ENCODE measurements at places on chromosomes 3 and 15. TPM values are rescaled to one million over a fixed set of nuclear protein-coding genes. Genes with fewer than 3 reads are reported as not detected.
A peak's percentile ranks its signal among the peaks of the same experiment; 100 is the strongest.

DNA sequence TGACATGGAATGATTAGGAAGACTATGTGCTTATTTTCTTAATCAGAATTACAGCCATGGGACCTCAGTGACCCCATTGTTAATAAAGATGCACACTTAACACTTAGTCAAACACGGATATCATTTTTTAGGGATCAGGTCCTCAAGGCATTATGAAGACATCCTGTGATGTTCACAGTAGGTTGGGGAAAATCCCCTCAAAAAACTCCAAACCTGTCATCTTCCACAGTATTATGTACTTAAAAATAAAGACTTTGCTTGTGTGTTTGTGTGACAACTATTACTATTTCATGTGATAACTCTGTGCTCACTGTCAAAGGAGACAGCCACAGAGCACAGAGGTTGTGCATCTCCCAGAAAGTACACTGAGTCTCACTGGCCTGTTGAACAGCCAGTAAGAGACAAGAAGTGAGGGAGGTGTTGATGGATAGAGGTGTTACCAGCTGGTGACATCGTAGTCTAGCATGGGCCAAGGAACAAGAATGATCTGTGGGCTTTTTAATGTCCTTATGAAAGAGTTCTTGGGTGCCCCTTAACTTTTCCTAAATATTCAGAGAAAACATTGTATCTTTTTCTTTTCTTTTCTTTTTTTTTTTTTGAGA is 18.0 kb downstream of the CHST2 start:
- no peaks in the 10 kb centered on the region for H3K4me1 ChIP-seq
- no peak overlapping the region for H3K27ac ChIP-seq
- DNase-seq = no peak
- no peaks in the 10 kb centered on the region for H3K36me3 ChIP-seq
- H3K27me3 ChIP-seq = no peaks in the 10 kb centered on the region
- H3K4me3 ChIP-seq = no peak overlapping the region

- peaks cover 43% of the 10 kb centered on the region for H3K4me1 ChIP-seq
- no peak overlapping the region for H3K27ac ChIP-seq
- H3K36me3 ChIP-seq = peaks cover 5% of the 10 kb centered on the region
- DNase-seq = no peak
- no peaks in the 10 kb centered on the region for H3K27me3 ChIP-seq
Observed at GRCh38 chr3:127802606-127803005, 19.7 kb downstream of the MGLL start.

DNA sequence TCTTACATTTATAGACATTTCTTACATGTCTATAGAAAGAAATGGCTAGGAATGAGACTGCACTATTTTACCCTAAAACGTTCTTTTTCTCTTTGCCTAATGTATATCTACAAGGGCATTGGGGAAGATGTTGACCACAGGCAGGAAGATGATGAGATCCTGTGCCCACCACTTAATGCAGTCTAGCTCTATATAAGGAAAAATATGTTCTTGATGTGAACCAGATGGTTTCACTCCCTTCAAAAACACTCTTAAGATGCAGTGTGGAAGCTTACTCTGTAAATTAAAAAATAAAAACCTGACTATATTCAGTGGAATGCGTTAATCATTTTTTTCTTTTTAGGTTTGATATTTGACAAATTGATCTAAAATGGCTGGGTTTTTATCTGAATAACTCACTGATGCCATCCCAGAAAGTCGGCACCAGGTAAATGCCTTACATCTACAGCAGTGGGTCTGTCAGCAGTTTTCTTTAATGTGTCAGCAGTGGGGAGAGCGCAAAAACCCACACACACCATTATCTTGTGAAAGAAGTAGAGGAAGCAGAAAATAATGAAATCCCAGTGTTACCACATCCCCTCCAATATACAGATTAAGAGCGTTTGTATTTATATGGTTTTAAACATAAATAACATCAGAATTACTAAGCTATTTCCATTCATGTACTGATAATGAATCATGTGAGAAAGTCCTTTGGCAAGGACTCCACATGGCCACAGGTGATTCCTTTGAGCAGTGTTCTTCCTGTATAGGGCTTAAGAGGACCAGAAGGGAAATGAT is 10.1 kb downstream of the AGTR1 start:
- H3K36me3 ChIP-seq = no peaks in the 10 kb centered on the region
- no peak overlapping the region for H3K27ac ChIP-seq
- H3K4me3 ChIP-seq = no peak overlapping the region
- H3K27me3 ChIP-seq = no peaks in the 10 kb centered on the region

GRCh38 chr15:60935130-60935529 is 294.0 kb downstream of the RORA start:
- no peak overlapping the region for H3K27ac ChIP-seq
- H3K4me3 ChIP-seq = no peak overlapping the region
- peaks cover 18% of the 10 kb centered on the region for H3K27me3 ChIP-seq
- peaks cover 9% of the 10 kb centered on the region for H3K4me1 ChIP-seq

GRCh38 chr3:73115806-73116205 is 54.3 kb downstream of the EBLN2 start:
- H3K4me3 ChIP-seq = no peak overlapping the region
- no peaks in the 10 kb centered on the region for H3K4me1 ChIP-seq
- no peaks in the 10 kb centered on the region for H3K36me3 ChIP-seq
- no peak overlapping the region for H3K27ac ChIP-seq
- DNase-seq = no peak

- no peak overlapping the region for H3K4me3 ChIP-seq
- DNase-seq = peak; percentile 74
- H3K27ac ChIP-seq = no peak overlapping the region
- no peaks in the 10 kb centered on the region for H3K4me1 ChIP-seq
Observed at GRCh38 chr15:55846116-55846707, 103.3 kb upstream of the PRTG start.

DNA sequence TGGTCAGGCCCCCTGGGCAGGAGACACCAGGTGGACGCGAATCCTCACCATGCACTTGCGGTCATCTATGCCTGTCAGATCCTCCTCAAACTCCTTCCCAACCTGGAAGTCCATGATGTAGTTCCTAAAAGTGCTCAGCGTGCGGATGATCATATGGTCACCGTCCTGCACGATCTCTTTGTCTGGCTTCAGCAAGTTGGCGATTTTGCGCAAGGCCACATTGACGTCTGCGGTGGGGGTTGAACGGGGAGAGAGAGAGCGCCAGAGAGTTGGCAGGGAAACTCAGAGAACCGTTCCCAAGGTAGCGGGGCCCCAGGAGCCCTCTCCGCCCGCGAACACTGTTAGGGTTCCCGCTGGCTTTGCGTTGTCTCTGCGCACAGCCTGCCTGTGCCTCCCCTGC is 809 bp downstream of the RBP1 start:
- DNase-seq = no peak
- no peaks in the 10 kb centered on the region for H3K36me3 ChIP-seq
- peaks cover 42% of the 10 kb centered on the region for H3K27me3 ChIP-seq
- peaks cover 26% of the 10 kb centered on the region for H3K4me1 ChIP-seq

GRCh38 chr3:72487078-72487765 is 361.0 kb downstream of the SHQ1 start:
- no peak overlapping the region for H3K4me3 ChIP-seq
- DNase-seq = no peak
- peaks cover 22% of the 10 kb centered on the region for H3K4me1 ChIP-seq

- DNase-seq = no peak
- peak overlapping the region; percentile 16 for H3K27ac ChIP-seq
Observed at GRCh38 chr15:84922530-84922929, 38.1 kb downstream of the SLC28A1 start.

GRCh38 chr3:59558906-59559720 is 509.3 kb upstream of the CFAP20DC start:
- H3K36me3 ChIP-seq = peaks cover 3% of the 10 kb centered on the region
- no peak overlapping the region for H3K4me3 ChIP-seq
- peaks cover 7% of the 10 kb centered on the region for H3K4me1 ChIP-seq
- H3K27me3 ChIP-seq = no peaks in the 10 kb centered on the region
- no peak for DNase-seq
- no peak overlapping the region for H3K27ac ChIP-seq

GRCh38 chr3:74282202-74282601 is 332.3 kb downstream of the CNTN3 start:
- no peak for DNase-seq
- no peaks in the 10 kb centered on the region for H3K4me1 ChIP-seq
- H3K4me3 ChIP-seq = no peak overlapping the region
- H3K27me3 ChIP-seq = no peaks in the 10 kb centered on the region
- no peaks in the 10 kb centered on the region for H3K36me3 ChIP-seq
- no peak overlapping the region for H3K27ac ChIP-seq

DNA sequence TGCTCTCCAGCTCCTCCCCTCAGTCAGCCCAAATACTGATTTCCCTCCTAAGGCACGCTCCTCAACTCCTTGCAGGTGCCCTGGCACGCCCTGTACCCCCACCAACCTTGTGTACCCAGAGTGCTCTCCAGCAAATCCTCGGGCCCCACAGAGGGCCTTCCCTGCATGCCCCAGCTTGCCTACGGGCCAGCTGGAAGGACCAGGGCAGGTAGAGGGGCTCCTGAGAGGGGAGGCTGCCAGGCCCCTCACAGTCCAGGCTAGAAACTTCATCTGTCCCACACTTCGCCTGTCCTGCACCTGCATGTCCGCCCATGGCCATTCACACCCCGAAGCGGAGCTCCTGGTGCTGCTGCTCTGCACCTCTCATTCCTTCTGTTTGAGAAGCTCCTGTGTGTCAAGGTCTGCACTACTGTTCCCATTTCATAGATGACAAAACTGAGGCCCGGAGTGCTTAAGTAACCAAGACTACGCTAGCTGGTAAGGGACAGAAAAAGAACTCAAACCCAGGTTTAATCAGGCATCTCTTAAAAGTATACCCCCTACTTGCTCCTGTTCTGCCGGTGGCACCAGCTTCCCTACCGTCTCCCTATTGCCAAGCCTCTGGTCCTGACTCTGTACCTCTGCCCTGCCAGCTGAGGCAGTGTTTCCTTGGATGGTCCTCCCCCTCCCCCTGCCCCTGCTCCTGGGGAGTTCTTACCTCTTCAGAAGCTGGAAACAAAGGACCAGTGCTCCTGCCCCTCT is 35.6 kb downstream of the ZXDC start:
- H3K27me3 ChIP-seq = no peaks in the 10 kb centered on the region
- no peaks in the 10 kb centered on the region for H3K4me1 ChIP-seq
- peaks cover 5% of the 10 kb centered on the region for H3K36me3 ChIP-seq
- H3K4me3 ChIP-seq = no peak overlapping the region
- no peak overlapping the region for H3K27ac ChIP-seq
- DNase-seq = no peak

GRCh38 chr3:52073490-52073889 is 17.1 kb upstream of the DUSP7 start:
- no peaks in the 10 kb centered on the region for H3K27me3 ChIP-seq
- DNase-seq = no peak

DNA sequence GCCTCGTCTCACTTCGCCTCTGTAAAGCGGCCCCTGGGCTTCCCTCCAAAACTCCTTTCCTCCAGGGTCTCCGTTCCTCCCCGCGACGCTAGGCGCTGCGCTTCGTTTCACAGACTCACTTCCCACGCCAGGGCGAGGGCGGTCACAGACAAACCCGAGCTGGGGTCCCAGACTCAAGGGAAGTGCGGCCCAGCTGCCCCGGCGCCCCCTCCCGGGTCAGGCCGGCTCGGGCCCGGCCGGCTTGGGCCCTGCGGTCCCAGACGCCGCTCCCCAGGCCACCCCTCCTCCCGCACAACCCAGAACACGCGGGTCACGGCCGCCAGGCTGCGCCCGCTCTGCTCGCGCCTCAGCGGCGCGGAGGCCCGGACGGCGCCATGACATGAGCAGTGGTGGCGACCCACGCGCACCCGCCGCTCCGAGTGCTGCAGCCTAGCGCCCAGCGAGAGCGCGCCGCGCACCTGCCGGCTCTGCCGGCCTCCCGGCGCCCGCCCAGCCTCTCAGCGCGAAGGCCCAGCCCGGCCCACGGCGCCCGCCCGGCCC is 547 bp downstream of the NUP210 start:
- peak overlapping the region; percentile 91 for H3K4me3 ChIP-seq
- peak overlapping the region; percentile 90 for H3K27ac ChIP-seq
- H3K27me3 ChIP-seq = no peaks in the 10 kb centered on the region
- peaks cover 68% of the 10 kb centered on the region for H3K4me1 ChIP-seq
- peak; percentile 63 for DNase-seq

GRCh38 chr3:196642434-196642833 is 2.9 kb downstream of the NRROS start:
- H3K4me3 ChIP-seq = peak overlapping the region; percentile 87
- H3K4me1 ChIP-seq = peaks cover 86% of the 10 kb centered on the region
- H3K27me3 ChIP-seq = no peaks in the 10 kb centered on the region

The ACTRT3 gene
- 0.65 TPM for total RNA-seq

The AGTR1 gene
- not detected for total RNA-seq

The LSAMP gene
- not detected for total RNA-seq

The B3GALNT1 gene
- 14.7 TPM for total RNA-seq

Measured in activated CD8-positive, alpha-beta T cell treated with anti-CD3 and anti-CD28 coated beads, Interleukin-2, amount 10 ng/mL, durations not matched to agents 7 days and 5 days (primary cell).